GM10248 (cell line): ENCODE measurements at places on chromosomes 5 and 9.

- peak; percentile 34 for DNase-seq
Observed at GRCh38 chr5:157611571-157612476, 36.2 kb upstream of the ADAM19 start.

GRCh38 chr9:4042991-4043390 is 256.9 kb downstream of the GLIS3 start:
- DNase-seq, result no peak

DNA sequence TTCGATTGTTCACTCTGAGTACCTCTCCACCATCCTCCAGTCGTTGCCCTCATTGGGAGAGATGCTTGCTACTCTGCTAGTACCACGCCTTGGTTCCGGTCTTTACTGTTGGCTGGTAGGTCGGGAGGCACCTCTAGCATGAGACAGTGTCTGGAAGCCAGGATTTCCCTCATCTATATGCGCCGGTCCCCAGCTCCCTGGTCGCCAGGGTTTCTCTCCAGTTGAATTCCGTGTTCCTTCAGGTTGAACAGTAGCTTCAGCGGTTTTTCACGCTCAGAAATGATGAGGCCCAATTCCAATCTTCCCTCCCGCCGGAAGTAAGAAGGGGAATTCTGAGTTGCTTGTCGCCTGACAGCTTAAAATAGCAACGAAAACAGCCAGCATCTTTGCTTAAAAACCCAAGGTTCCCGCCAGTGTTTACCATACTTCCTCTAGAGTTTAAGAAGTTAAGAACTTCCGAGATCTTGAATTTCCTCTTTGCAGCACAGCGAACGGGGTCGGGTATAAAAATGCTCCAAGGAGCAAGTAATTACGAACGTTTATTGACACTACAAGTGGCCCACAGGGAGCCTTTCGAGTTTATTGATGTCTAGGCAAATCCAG is 1.3 kb upstream of the ST8SIA4 start:
- peak; percentile 28 for DNase-seq

DNA sequence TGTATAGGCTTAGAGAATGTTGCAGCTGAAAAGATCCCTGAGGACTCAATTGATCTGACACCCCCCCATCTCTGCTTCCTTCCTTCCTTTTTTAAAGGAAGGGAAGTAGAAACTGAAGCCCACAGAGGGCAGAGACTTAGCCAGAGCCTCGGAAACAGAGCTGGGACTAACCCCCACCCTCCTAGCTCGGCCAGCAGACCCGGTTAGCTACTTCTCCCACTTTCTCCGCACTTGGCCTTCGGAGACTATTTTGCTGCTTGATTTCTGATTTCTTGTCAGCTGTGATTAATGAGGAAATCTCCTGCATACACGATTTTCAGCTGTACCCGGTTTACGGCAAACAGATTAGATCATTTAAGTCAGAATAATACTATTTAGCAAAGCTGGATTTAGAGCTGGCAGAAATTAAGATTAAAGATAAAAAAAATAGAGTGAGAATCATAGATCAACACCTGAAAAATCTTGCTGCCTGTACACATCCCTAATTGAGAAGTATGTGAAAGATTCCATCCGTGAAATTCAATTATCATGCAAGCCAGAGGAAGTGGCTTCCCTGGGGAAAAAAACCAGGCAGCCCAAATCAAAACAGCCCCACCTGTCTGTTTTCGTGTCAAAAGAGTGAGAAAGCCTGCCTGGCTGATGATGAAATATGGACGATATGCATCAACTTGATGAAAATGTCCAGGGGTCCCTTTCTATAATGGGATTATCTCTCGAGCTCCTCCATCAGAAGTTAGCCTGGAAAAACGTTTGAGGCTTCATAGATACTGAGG is 159.5 kb upstream of the SHB start:
- no peak for DNase-seq

DNA sequence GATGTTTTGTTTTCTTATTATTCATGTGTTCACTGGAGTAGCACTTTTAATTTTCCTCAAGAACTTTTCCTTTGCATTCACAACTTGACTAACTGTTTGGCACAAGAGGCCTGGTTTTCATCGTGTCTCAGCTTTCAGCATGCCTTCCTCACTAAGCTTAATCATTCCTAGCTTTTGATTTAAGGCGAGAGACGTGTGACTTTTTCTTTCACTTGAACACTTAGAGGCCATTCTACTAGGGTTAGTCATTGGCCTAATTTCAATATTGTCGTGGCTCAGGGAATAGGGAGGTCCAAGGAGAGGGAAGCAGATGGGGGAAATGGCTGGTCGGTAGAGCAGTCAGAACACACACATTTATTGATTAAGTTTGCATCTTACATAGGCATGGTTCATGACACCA is 94.0 kb downstream of the ZNF462 start:
- DNase-seq, result no peak
